ENCODE measurements at places on chromosomes 3 and 15.

GRCh38 chr15:87496109-87496508, 760.4 kb downstream of the NTRK3 start:
- DNase-seq, result no peak

GRCh38 chr3:151971814-151972579, 98.6 kb downstream of the SUCNR1 start:
- DNase-seq, result no peak

- DNase-seq, result no peak
Measured at GRCh38 chr3:36817806-36818533, 53.6 kb upstream of the DCLK3 start.

GRCh38 chr3:64575211-64575844, 112.5 kb downstream of the ADAMTS9 start:
- no peak for DNase-seq

- no peak for DNase-seq
Measured at GRCh38 chr15:65105038-65105437, 10.0 kb downstream of the UBAP1L start.

DNA sequence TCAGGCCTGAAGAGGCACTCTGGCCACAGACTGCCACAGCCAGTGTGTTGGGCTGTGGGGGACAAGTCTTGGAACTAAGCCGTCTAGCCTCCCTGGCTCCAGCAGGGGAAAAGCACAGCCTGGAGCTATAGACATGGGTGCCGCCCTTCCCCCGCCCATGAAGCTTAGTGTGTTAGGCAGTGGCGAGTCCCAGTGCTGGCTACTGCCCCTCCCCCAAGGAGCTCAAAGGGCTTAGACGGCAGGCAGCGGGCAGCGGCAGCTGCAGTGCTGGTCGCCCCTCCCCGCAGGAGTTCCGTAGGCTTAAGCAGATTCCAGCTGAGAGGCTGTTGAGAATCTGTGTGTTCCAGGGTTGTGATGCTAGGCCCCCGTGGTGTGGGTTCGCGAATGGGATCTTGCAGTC, 135.8 kb upstream of the RORA start:
- no peak for DNase-seq

DNA sequence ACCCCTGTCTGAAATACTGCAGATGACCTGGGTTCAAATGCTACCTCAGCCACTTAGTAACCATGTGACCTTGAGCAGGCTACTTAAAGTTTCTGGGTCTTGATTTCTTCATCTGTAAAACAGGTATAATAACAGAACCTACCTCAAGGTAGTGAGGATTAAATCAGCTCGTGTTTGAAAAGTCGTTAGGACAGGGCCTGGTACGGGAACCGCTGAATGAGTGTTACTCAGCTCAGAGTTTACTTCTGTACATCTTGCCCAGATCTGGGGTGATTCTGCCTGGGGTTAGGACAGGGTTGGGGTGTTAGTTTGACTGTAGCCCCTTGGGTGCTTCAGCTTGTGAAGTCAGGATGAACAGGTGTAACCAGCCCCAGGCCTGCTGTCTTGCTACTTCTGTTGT, 1.8 kb downstream of the SEMA4B start:
- DNase-seq, result no peak

- no peak for DNase-seq
Measured at GRCh38 chr3:171871392-171872274, 28.5 kb downstream of the TMEM212 start.

Measured in stimulated activated CD8-positive, alpha-beta memory T cell treated with anti-CD3 and anti-CD28 coated beads, Interleukin-7, amount 100 ng/mL, for 4 hours (primary cell).